ENCODE measurements at places on chromosomes 5 and 9.
A peak's percentile ranks its signal among the peaks of the same experiment; 100 is the strongest.

DNA sequence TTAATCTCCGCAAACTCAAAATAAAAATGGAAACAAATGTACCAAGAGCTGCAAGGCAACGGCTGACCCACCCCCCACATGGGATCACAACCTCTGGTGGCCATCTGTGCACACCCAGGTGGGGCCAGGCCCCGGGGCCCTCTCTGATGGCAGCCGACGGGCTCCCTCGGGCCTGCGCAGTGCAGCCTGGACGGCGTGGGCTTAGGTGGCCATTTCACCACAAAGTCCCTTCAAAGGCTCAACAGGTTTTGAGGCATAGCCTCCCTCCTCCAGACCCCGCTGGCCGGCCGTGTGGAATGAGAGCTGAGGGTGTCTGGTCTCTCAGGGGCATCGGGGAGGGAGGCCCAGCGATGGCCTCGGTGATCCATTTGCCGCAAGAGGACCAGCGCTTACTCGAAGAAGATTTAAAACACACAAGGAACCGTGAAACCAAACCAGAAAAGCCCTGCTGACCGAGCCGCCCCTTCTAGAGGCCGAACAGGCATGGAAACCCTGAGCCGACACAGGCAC lies 42.7 kb upstream of the CEP72 start:
- DNase-seq, result no peak

DNA sequence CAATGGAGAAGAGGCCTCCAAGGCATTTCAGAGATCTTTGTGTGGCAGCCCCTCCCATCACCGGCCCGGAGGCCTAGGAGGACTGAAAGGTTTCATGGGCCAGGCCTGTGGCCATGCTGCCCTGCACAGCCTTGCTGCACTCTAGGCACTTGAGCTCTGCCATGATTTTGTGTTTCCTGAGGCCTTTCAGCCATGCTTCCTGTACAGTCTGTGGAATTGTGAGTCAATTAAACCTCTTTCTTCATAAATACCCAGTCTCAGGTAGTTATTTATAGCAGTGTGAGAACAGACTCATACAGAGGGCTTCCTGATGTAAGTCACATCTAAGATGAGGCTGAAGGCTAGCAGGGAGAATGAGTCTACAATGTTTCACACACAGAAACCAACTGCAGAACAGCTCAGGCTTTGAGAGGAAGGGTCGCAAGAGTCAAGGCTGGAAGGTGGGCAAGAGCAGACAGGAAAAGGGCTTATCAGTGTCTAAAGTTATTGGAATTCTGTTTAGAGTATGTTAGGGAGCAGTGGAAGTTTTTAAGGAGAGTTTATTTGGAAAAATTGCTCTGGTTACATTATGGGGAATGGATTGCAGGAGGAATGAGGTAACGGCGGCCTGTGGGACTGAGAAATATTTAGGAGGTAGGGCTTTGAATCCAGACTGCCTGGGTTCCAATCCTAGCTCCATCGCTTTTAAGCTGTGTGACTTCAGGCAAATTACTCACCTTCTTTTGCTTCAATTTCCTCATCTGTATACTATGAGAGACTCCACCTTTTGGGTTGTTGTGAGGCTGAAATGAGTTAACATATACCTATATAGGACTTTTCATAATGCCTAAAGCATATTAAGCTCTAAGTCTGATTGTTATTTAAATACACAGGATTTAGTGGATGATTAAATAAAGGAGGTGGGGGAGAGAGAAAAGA lies 291.2 kb downstream of the CWC27 start:
- DNase-seq, result no peak

DNA sequence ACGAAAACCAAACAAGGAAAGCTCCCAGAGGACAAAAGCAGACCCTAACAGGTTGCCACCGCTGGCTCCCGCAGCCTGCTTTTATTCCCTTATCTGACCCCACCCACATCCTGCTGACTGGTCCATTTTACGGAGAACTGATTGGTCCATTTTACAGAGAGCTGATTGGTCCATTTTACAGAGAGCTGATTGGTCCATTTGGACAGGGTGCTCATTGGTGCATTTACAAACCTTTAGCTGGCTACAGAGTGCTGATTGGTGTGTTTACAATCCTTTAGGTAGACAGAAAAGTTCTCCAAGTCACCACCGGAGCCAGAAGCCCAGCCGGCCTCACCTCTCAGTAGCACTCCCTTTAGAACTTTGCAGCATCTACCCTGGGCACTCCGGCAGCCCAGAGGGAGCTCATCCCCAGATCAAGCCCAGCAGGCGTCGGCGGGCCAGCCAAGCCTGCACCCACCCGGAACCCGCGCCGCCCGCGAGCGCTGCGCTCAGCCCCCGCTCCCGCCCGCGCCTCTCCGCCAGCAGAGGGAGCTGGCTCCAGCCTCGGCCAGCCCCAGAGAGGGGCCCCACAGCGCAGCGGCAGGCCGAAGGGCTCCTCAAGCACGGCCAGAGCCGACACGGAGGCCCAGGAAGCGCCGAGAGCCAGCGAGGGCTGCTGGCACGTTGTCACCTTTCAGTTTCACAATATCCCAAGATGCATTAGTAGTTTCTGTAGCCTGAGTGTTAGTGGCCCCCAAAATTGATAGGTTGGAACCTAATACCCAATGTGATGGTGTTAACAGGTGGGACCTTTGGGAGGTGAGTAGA lies 35.3 kb upstream of the CLPTM1L start:
- peak; percentile 73 for DNase-seq

DNA sequence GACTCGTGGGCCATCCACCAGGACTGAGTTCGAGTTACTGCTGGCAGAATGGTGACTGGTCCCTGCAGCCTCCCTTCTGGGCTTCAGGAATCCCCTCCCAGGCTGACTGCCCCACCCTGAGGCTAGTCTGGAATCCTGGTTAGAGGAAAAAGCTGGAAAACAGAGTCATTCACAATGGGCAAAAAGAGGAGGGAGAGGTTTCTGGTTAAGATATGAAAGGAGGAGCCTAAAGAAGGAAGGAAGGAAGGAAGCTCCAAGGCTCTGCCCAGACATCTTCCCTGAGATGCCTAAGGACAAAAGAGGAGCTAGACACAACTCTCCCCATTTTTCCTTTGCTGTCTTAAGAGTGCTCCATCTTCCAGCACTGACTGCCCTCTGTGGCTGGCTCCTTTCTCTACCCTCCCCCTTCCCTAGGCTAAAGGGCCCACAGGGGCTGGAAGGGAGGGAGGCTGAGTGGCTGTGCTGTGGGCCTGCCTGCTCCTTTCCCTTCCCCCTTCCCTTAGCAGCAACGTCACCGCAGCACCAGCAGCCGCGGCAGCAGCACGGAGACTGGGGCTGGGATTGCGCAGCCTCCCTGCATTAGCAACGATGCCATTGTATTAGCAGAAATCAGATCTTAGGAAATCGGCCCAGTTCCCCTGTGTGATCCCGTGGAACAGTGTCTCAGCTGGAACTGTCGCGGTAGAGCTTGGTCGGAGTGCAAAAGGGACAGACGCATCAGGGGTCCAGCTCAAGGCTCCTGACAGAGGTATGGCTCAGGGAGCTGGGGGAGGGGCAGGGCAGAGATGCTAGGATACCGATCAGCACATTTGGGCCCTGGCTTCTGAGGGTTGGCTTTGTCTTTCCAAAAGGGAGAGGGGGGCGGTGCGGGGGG lies 48.7 kb downstream of the RUSC2 start:
- DNase-seq, result no peak

DNA sequence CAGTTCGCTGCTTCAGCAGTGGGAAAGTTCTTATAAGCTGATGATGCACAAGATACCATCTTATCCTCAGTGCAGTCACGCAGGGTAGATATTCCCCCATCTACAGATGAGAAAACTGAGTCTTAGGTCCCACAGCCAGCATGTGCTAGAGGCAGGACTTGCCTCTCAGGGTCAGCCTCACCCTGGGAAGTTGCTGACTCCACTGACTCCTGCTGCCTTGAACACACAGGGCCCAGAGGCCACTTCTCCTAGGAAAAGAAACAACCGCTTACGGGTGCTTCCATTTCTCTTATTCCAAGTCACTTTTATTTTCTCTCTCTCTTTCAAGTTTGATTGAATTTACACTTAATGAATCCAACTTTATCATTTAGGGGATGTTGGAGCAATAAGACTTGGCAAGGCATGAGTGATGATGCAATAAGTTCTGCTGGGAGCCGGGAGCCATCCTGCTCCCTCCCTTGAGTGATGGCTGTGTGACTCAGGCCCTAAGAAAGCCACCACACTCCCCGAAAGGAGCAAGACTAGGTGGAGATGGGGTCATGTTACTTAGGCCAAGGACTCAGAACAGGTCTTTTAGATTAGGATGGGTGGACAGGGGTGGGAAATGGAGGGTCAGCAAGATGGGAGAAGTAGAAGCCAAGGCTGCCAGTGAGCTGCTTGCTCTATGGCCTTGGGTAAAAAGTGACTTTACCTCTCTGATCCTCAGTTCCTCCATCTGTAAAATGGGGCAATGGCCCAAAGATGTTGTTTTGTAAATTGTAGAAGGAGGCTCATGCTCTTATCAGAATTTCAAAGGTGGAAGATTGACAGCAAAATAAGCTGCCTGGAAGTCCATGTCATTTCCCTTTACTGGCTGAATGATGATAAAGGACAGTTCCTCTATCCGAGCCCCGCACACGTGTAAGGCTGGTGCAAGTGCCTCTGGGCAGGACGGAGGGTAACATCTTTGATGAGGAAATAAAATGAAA lies 67.4 kb upstream of the ZNF618 start:
- peak; percentile 19 for DNase-seq

DNA sequence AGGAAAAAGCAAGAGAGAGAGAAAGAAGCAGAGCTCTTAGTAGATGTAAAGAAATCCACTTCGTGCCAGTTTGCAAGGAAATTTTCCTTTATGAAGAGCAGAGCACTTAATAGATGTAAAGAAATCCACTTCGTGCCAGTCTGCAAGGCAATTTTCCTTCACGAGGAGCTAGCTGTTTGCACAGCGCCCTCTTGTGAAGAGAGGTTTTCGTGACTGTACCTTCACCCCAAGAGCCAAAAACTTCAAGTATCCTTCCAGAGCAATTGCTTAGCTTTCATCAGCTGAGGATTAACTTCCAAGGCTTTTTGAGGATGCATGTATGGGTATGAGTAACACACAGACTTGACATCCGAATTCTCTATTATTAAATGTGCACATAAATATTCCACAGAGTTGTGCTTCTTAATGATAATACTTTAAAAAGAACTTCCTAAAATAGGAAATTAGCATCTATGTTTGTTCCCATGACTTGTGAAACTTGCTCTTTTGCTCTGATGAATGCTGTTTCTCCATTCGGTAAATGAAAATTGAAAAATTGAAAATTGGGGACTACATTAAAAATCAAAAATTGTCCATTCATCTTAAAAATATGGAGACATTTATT lies 525.6 kb downstream of the PDE4D start:
- DNase-seq, result peak; percentile 70

- no peak for DNase-seq
Observed at GRCh38 chr5:1750469-1750868, 49.2 kb downstream of the MRPL36 start.

DNA sequence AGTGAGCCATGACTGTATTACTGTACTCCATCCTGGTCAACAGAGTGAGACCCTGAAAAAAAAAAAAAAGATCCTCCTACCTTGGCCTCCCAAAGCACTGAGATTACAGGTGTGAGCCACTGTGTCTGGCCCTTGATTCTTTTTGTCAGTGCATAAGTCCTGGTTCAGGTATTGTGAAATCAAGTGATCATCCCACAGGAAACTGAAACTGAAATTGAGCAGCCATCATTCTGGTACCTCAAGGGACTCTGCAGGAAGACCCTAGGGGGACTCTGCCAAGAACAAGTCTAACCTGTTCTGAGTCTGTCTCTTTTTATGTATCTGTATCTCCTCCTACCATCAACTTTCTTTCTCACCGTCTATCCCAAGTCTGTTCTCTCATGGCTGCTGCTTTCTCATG lies 1.9 kb upstream of the DCAF10 start:
- DNase-seq, result no peak

GRCh38 chr5:112294126-112294525 lies 125.0 kb downstream of the EPB41L4A start:
- DNase-seq, result no peak

GRCh38 chr5:178458140-178458539 lies 132.1 kb downstream of the COL23A1 start:
- no peak for DNase-seq

- no peak for DNase-seq
Observed at GRCh38 chr5:133304707-133305216, 252.9 kb downstream of the HSPA4 start.

- peak; percentile 63 for DNase-seq
Observed at GRCh38 chr9:78213712-78214111, 22.2 kb upstream of the CEP78 start.

DNA sequence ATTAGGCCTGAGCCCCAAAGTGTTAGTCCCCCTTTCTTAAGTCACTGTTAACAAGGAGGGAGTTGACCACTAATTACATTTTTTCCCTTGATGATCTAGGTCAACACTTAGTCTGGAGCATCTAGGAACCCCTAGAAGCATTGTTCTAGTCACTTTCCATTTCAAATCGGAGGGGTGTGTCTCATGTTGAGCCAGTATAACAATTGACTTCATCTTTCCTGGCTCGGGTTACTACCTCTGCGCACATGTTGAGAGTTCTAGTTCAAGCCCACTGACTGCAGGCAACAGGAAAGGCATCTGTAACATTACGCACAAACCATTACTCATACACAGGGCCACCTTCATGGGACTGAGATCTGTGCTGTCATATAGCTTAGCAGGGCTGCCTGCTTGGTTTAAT lies 164.9 kb downstream of the NTRK2 start:
- no peak for DNase-seq

DNA sequence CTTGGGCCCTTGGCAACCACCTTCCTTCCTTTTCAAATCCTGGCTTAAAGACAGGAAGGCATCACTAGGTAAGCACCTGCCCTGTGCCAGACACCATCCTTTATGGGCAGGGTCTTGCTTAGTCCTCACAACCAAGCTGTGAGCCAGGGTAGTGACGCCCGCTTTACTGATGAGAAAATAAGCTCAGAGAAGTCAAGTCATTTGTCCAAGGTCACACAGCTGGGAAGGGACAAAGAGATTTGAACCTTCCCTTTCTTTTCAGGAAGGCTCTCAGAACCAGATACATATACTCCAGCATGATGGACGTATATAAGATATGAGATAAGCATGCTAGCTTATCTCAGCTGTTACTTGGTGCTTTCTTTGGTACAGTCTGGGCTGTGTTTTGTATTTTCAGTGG lies 76.9 kb downstream of the SH3PXD2B start:
- no peak for DNase-seq

GRCh38 chr5:74185599-74185998 lies 454.9 kb downstream of the ENC1 start:
- no peak for DNase-seq

DNA sequence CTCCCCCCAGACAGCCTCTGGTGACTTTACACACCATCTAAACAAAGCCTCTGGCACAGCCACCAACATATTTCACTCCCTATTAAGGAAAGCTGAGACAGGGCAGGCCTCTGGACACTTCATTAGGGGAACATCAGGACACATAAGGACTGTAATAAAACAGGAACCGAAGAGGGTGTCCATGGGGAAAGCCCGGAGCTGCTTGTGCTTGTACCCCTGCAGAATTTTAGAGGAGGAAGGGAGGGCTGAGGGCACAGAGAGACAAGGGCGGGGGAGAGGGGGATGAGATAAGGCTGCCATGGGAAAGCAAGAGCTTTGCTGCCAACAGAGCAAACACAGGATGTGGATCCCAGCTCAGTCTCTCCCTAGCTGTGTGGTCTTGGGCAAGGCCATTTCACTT lies 138.4 kb downstream of the ASTN2 start:
- DNase-seq, result no peak
